ENCODE measurements at places on chromosomes 16 and 17.
A peak's percentile ranks its signal among the peaks of the same experiment; 100 is the strongest.

GRCh38 chr17:45719335-45720071 is 64.6 kb upstream of the CRHR1 start:
- no peak for DNase-seq

DNA sequence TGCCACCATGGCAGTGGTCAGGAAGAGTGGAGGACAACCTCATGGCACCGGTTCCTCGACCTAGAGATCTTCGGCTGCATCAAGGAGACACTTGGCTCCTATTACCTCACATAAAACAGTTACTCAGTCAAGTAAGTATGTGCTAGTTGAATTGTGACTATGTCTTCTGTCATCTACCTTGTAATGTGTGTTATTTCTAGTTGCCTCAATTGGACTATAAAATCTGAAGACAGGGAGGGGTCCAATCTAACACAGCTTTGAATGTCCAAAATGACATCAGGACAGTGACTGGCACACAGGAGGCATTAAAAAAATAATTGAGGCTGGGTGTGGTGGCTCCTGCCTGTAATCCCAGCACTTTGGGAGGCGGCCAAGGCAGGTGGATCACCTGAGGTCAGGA is 17.2 kb downstream of the C16orf86 start:
- DNase-seq, result no peak

- DNase-seq, result no peak
These were observed 957 bp downstream of the OXLD1 start for GRCh38 chr17:81665205-81666091.

DNA sequence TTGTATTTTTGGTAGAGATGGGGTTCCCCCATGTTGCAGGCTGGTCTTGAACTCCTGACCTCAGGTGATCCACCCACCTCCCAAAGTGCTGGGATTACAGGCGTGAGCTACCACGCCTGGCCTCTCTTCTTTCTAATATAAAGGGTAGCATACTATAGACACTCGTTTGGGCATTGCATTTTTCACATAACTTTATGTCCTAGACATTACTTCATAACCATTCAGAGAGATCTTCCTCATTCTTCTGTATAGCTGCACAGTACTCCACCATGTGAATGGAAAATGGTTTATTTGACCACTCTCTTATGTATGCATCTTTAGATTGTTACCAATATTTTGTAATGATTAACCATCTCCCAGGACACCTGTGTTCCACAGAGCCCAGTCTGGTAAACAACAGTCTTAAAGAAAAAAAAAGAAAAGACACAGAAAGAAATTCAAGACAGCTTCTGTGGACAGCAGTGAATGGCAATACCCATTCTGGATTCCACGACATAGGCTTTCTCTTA is 42.1 kb downstream of the TK2 start:
- DNase-seq, result no peak

- DNase-seq, result no peak
These were observed 12.0 kb downstream of the HS3ST6 start for GRCh38 chr16:1906055-1906845.

- no peak for DNase-seq
These were observed 2.0 kb downstream of the GH1 start for GRCh38 chr17:63916566-63917185.

DNA sequence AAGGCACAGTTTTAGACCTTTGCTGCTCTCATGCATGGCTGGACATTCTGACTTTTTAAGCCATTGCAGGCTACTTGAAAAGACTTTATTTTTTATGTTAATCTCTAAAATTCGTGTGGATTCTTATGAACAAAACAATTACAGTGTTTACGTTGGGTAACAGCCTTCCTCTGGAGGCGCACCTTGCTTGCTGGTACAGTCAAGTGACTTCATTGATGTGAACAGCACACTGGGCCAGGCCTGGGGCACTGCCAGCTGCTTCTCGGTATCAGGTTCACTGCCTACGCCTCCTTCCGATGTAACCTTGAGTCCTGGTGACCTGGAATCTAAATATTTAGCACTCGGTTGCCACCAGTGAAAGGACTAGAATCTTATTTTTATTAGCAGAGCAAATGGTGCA is 27.8 kb downstream of the MARCHF10 start:
- no peak for DNase-seq

GRCh38 chr17:76252040-76252954 is 12.0 kb upstream of the RNF157 start:
- no peak for DNase-seq

- no peak for DNase-seq
These were observed 4.1 kb downstream of the BICDL2 start for GRCh38 chr16:3032624-3033023.

- DNase-seq, result no peak
These were observed 12.2 kb downstream of the ATP6V0D1 start for GRCh38 chr16:67468731-67469130.

DNA sequence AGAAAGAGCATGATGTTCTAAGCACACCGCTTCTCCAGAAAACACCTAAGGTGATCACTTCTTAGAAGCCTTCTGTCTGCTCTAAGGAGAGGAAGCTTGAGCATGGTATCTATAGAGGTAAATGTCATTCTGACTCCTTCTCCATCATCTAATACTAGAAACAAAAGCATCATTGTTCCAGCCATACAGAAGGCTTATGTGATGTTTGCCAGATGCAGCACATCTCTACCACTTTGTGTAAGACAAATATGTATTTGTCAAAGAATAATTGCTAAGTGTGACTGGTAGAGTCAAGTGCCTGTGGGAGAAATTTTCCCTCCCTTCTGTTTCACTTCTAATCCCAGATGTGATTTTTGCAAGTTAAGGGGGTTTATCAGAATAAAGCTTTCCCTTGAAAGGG is 217.1 kb downstream of the HS3ST3A1 start:
- no peak for DNase-seq

DNA sequence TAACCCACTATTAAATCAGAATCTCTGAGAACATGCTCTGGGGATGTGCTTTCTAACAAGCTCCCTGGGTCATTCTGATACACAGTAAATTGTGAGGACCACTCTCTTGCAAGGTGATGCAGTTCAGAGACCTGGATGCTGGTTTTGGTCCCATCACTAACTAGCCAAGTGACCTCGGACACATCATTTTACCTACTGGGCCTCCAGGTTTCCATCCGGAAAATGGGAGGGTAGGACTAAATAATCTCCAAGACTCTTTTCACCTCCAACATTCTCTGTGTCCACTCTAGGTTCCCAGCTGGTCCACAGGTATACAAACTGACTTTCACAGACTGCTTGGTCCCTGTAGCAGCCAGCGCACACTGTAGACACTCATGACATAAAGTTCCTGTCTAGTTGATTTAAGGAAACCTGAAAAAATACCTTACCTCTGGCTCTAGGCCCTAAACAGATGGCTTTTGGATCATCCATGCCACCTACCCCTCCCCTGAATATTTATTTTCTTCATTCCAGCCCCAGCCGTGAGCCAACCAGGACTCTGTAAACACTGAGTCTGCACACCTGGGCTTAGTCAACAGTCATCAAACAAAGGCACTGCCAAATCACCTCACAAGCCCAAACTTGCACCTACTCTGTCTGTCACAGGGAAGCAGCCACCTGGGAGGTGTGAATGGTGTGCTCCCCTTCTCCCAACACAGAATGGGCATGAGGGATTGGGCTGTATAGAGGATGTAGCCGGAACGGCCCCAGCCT is 51.3 kb upstream of the MRPS23 start:
- DNase-seq, result peak; percentile 69

- DNase-seq, result no peak
These were observed 7.3 kb upstream of the CBX8 start for GRCh38 chr17:79803997-79804855.

- no peak for DNase-seq
These were observed 19.9 kb downstream of the DHRS7C start for GRCh38 chr17:9771465-9771864.

GRCh38 chr17:30933966-30934365 is 12.2 kb downstream of the ADAP2 start:
- DNase-seq, result no peak

GRCh38 chr16:75309899-75310430 is 58.5 kb upstream of the BCAR1 start:
- no peak for DNase-seq

DNA sequence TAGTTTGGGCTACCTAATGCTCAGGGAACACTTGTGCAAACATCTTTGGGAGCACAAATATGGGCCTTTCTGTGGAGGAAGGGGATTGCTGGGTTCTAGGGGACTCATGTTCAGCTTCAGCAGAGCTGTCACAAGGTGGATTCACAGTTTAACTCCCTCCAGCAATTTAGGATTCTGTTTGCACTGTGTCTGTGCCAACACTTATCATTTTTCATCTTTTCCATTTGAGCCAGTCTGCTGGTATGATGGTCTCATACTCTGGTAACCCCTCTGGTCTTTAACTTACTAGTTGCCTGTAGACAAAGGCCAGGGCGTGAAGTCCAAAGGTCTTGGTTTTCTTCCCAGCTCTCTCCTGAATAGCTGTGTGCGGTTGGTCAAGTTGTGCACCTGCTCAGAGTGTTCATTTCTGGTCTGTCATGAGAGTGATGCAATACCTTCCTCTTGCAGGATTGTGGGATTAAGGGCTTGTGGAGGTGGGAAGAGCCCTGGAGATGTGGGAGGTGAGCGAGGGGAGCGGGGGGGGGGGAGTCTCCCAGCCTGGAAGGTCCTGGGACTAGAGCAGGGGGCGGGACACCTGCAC is 152.6 kb downstream of the CMIP start:
- DNase-seq, result no peak

DNA sequence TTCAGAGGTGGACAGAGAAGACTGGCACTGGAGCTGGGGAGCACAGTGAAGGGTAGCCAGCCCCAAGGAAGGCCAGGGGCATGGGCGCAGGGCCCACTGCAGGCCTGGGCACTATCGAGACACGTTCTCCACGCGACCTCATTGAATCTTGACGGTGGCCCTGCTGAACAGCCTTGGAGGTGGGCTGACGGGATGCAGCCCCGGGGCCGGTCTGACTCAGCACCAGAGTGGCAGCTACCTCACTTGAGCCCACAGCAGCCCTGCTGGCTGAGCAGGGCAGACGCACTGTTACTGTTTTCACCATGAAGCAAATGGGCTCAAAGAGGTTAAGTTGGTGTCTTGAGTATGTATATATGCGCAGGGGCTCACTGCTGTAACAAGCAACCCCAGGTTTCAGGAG is 78.8 kb upstream of the FOXF1 start:
- no peak for DNase-seq

DNA sequence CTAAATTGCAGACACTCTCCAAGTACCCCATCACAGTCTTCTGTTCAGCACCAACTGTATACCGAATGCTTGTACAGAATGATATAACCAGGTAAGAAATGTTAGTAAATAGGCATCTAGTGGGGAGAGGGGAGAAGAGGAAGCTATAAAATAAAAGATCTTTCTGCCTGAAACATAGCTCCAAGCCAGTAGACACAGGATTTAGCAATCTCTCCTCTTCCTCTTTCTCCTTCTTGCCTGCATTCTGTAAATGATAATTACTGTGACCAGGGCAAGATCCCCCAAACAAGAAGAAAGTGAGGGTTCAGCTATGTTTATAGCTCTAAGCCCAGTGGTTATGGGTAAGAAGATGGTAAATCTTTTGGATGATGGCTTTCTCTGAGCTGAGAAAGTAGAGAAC is 17.9 kb downstream of the ACSM3 start:
- DNase-seq, result no peak

DNA sequence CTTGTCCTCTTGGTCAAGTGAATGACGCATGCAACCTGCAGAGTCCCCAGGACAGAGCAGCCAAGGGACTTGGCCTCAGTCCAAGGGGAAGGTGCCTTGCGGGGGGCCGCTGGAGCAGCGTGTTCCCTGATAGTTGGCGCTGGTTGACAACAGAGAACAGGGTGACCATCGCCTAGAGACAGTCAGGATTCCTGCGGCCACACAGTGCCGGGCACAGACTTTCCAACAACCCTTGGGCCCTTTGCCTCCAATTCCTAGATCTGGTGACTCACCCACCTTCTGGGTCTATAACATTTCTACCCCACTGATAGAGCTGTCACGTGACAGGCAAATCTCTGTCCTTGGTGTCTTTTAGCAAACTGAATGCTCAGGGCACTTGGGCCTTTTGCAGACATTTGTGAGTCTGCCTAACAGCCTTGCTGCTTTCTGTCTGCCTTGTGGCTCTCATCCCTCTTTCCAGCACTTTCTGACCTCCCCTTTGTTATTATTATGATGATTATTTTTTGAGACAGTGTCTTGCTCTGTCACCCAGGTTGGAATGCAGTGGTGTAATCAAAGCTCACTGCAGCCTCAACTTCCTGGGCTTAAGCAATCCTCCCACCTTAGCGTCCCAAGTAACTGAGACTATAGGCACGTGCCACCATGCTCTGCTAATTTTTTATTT is 11.9 kb upstream of the TEDC2 start:
- DNase-seq, result no peak

DNA sequence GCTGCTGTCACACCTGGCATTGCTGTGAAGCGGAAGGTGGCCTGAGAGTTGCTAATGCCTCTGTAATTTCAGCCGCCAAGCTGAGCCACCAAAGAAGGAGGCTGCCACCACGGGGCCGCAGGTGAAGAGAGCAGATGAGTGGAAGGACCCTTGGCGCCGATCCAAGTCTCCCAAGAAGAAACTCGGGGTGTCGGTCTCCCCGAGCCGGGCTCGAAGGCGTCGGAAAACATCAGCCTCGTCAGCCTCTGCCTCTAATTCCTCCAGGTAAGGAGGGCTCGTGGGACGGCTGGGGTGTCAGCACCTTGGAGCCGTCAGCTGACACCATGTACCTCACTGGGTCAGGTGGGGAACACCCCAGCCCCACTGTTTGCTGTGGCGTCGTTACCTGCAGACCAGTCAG is 16.2 kb upstream of the IL17C start:
- no peak for DNase-seq

- no peak for DNase-seq
These were observed 6.7 kb downstream of the NEK8 start for GRCh38 chr17:28735242-28735722.

DNA sequence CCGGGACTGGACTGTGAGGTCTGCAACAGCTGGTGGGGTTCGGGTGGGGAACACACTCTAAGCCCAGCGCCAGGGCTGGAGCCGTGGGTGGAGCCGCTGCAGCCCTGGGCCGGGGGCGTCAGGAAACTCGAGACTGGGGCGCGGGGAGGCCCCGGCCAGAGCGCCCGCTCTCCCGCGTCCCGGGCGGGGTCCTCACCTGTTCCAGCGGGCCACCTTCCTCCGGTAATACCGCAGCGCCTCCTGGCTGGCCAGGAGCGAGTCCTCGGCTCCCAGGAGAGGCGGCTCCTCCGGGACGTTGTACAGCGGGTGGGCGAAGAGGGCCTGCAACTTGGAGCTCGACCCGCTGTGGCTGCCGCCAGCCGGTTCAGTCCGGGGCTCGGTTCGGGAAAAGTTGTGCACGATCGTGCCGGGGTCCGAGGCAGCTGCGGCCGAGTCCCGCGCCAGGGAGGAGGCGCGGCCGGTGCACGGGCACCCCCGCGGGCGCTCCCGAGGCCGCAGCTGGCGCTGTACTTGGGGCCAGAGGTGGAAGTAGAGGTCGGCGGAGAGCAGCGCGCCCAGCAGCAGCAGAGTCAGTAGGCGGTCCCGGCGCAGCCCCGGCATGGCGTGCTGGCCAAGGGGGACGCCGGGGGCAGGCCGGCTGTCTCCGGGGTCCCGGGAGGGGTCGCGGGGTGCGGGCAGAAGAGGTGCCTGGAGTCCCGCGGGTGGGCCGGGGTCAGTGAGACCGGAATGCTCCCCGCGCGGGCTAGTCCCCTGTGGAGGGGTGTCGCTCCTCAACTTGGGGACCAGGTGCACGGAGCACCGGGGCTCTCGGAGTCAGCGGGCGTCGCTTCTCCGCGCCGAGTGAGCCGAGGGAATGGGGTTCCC is 868 bp downstream of the FAM20A start:
- DNase-seq, result peak; percentile 7
